ENCODE measurements at places on chromosomes 5 and 9.

DNA sequence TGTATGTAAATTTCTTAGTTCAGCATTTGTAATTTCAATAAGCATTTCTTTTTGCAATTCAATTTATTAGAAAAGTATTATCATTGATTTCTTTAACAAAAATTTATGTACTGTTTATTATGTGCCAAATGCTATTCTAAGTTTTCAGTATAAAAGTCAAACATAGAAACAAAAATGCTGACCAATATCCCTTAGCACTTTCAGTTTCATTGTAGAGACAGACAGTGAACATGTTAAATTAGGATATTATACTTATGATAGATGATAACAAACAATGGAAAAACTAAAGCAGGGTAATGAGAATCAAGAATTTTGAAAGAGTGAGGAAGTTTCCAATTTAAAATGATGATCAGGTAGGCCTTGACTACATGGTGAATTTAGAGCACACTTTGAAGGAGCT lies 1106.0 kb downstream of the TAF11L14 start:
- no peak for DNase-seq

DNA sequence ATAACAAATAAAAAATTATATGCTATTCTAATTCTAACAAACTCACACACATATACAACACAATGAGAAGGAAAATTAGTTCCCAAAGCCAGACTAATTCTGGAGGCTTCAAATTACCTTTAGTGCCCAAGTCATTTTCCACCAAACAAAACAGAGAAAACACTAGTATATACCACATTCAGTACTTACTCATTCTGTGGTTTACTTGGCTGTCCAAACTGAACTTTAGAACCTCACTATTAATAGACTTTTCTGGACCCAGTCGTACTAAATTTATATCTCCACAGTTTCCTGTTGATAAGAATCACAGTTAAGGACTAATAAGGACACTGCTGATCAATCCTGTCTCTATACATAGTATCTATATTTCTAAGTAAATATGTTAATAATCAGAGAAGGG lies 66.4 kb downstream of the SETX start:
- DNase-seq = no peak

DNA sequence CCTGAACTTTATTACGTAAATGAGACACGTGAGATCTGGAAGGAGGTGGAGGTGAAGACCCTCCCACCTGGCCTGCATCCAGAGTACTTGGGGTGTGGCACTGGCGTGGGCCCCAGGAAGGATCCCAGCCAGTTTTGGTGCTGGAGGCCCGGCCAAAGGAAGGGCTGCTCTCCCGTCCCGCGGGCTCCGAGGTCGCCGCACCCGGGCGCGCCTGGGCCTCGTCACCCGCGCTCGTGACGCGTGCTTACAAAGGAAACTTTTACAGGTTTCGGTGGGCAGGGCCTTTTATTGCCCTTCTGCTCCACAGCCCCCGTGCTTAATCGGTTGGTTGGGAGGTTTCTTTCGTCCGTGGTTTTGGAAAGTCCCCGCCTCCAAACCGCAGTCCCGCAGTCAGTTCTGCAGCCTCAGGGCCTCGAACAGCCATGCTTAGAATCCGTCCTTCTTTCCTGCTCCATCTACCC lies 29.2 kb downstream of the CDKN2A start:
- DNase-seq = no peak

GRCh38 chr5:86029308-86029707 lies 588.4 kb upstream of the COX7C start:
- DNase-seq = no peak

- no peak for DNase-seq
Measured at GRCh38 chr5:29193972-29194371, 1999.5 kb upstream of the CDH6 start.

DNA sequence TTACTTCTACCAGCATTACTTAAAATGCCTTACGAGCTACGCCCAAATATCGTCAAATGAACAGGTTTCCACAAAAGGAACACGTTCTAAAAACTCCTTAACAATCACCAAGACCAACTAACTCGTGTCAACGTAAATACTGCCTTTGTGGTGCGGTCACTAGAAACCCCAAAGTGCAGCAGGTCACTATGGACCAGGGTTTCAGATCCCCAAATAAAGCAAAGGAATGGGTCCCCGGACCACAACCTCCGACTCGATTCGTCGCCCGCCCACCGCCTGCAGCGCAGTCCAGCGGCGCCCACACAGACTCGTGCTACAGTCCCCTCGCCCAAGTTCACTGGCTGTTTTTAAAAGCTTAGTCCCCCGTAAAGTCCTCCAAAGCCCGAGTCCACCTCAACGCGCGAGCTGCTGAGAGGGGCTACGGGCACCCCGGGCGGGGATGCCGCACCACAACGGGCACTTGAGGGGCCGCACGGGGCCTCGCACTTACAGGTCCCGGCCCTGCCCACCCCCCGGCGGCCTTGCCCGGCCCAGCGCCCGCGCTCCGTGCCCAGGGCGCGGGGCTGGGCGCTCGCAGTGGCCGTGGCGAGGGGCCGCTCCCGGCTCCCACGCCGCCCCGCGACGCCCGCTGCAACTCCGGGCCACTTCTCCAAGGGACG lies 1.1 kb downstream of the NFIB start:
- DNase-seq = no peak

GRCh38 chr9:14488421-14489190 lies 174.7 kb upstream of the NFIB start:
- no peak for DNase-seq

DNA sequence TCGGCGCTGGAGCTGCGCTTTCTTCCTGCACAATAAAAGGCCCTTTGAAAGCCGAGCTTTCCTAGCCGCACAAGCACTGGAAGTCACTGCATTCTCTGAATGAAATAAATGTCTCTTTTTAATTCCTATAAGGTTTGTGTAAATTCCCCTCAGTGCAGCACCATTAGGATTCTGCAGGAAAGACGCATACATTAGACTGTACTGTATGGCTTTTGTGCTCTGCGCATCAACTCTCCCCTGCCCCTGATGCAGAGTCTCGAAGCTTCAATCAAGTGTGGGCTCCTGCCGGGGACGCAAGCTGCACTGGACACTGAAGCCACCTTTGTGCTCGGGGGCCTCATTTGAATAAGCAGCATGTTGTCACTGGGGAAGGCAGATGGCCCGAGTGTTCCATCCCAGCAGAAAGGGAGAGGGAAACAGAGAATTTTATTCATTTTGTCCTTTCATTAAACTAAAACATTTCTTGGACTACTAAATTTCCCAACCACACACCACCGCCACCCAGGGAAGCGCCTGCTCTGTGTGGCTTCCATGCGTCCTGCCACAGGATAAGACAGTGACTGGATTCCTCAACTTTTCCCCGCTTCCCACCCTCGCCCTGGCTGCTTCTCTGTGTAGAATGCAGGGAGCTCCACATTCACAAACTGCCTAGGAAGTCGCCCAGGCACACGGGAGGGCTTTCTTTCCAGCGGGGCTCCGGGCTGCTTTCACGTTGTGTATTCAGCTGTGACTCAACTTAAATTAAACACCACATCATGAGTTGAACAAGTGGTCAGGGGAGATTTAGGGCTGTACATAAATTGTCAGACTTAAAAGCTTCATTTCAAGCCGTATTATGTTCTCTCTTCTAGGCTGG lies 635.4 kb downstream of the IRX1 start:
- DNase-seq = no peak

GRCh38 chr5:178323961-178324360 lies 91.4 kb upstream of the PHYKPL start:
- DNase-seq = no peak

- no peak for DNase-seq
Measured at GRCh38 chr5:90421136-90421535, 11.6 kb upstream of the CETN3 start.

DNA sequence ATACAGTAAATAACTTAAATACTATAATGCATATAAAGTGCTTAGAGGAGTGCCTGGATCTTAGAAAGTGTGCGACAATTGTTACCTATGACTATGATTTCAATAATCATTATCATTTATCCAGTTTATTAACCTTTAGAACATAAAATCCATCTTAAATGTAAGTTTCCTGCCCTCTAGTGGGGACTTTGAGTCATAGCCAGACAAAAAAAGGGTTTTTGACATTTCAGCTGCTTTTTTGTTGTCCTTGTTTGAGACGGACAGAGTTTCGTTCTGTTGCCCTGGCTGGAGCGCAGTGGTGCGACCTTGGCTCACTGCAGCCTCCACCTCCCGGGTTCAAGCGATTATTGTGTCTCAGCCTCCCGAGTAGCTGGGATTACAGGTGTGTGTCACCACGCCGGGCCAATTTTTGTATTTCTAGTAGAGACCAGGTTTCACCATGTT lies 9.7 kb upstream of the C9orf152 start:
- no peak for DNase-seq

DNA sequence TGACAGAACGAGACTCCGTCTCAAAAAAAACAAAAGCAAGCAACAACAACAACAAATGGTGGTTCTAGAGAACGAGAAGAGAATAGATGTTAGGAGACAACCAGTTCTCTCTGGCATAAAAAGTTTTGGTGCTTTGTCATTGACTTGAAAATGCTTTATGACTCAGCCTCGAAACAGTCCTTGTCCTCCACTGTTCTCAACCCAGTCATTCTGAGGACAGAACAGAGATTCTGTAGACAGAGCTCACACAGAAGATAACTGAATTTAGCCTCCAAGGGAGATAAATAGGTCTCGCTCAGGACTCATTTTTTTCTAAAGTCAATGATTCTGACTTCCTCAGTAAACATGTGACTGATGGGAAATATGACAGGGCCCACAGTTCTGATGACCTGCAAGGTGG lies 76.0 kb upstream of the FSTL4 start:
- DNase-seq = no peak

GRCh38 chr9:5813824-5814223 lies 19.1 kb downstream of the ERMP1 start:
- no peak for DNase-seq

DNA sequence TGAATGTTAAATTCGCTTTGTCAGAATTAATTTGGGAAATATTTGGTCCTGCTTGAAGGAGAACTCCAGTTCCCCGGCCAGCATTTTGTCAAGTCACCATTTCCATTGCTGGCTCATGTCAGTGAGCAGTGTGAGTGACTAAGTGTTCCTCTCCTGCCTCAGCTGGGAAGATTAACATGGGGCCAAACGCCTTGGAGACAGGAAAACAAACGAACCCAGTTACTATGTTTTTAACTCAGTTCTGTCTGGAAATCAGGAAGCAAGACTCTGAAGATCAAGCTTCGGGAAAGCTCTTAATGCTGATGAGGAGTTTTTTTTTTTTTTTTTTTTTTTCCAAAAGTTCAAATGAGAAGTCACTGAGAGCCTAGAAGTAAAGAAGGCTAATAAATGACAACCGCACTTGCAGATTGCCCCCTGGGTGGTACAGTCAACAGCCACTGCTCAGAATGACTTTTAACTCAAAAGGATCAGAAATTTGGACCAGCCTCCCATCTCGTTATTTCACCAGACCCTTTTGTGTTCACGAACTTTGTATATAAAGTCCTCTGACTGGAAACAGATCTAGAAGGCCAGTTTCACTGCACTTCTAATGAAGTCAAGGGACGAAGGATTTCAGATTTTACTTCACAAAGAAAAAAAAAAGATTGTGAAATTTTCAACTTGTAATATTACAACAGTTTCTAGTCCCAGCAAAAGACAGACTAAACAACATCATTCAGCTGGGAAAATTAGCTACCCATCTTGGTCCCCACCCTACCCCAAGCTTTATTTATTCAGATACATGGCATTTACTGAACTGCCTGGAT lies 121.3 kb downstream of the LHFPL2 start:
- DNase-seq = peak; percentile 99

GRCh38 chr5:106849266-106849665 lies 821.5 kb downstream of the EFNA5 start:
- DNase-seq = no peak

GRCh38 chr9:111414406-111414805 lies 69.8 kb downstream of the ECPAS start:
- no peak for DNase-seq

- DNase-seq = no peak
Measured at GRCh38 chr5:17727098-17727497, 92.8 kb downstream of the TAF11L14 start.

DNA sequence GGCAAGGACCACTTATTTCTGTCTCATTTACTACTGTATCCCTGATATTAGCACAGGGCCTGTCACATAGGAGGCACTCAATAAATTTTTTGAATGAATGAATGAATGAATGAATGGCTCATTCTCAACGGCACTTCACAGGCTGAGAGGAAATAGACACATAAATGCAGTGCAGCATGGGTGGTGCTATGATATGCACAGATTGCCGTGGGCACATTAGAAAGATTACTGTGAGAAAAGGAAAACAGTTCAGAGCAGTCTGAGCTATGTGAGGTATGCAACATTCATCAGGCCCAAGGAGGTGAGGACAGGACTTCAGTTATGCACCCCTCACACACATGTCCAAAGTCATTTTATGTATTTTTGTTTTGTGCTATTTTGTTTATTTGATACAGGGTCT lies 6.4 kb upstream of the NOL6 start:
- DNase-seq = no peak

DNA sequence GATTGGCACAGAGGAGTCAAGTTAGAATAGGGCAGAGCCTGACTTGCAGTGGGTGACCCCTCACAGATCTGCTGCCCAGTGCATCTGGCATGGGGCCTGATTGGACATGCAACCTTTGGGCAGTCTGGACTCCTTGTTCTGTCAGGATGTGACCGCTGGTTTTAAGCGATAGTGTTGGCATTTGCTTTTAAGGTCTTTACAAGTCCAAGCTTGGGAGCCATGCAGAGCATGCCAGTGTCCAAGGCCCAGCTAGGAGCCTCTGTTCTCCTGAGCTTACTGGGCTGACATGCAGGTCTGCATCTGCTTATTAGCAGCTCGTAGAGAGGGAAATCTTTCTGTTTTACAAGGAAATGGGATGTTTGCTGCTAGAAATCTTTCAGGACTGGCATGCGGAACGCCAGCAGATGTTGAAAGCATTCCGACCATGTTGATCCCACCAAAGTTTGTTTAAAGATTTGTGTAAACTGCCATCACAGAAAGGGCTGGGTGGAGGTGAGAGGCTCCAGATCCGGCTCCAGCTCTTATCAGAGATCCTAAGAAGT lies 27.5 kb downstream of the GADD45G start:
- no peak for DNase-seq

GRCh38 chr5:45521067-45521466 lies 175.1 kb downstream of the HCN1 start:
- no peak for DNase-seq

GRCh38 chr5:86862093-86862492 lies 244.4 kb downstream of the COX7C start:
- DNase-seq = no peak

- no peak for DNase-seq
Measured at GRCh38 chr9:99752417-99753109, 69.1 kb upstream of the NR4A3 start.

DNA sequence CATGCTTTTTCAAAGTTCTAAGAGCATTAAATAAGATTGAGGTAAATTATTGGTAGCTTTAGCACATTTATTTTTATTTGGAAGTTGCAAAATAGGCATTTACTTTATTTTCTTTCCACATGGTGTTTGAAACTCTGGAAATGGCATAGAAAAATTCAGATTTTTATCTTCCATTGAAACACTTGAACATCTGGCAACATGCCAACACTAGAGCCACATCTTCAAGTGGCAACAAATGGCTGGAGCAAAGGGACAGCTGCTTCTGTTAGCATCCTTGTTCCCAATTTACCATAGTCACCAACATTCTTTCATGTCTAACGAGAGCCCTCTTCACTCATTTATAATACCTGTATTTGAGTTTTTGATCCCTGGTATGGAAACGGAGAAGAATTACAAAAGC lies 539.9 kb downstream of the ZNF608 start:
- DNase-seq = no peak

Data from pulmonary artery endothelial cell (primary cell).